ENCODE measurements at places on chromosomes 1 and 21. TPM values are rescaled to one million over a fixed set of nuclear protein-coding genes. Genes with fewer than 3 reads are reported as not detected.

DNA sequence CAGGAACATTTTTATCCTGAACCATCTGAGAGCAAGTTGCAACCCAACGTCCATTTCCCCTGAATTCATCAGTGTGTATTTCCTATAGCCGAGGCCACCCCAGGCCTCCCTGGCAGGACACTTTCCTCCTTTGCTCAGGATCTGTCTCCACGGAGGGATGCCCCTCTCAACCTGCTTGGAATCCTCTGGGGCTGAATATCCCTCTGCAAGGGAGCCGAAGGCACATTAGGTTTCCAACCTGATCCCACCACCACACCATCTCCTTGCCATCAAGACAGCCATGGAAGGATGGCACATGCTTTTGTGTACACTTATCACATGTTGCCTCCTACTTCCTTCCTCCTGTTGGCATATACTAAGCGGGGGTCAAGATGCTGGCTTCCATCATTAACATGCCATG is 74.8 kb upstream of the EDN2 start:
- no peak for DNase-seq

- peak; percentile 83 for DNase-seq
These were observed 10.1 kb downstream of the CFAP45 start for GRCh38 chr1:159889821-159890252.

DNA sequence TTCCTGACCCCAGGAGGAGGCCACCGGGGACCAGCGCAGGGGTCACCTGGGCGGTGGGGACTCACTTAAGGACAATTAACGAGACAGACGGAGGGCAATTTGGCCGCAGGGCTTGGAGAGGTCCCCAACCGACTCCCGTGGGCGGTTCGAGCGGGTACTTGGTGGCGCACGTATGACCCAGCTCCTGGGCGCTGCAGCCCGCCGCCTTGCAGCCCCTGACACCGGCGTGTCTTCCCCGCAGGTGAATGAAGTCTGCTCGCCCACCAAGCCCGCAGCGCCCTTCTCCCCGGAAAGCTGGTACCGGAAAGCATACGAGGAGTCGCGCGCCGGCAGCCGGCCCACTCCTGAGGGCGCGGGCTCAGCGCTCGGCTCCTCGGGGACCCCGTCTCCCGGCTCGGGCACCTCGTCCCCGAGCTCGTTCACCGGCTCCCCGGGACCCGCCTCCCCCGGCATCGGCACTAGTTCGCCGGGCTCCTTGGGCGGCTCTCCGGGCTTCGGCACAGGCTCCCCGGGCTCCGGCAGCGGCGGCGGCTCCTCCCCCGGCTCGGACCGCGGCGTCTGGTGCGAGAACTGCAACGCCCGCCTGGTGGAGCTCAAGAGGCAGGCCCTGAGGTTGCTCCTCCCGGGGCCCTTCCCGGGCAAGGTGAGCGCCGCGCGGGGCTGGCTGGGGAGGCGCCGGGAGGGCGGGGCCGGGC is 1.4 kb downstream of the KIF26B start:
- peak; percentile 84 for DNase-seq

DNA sequence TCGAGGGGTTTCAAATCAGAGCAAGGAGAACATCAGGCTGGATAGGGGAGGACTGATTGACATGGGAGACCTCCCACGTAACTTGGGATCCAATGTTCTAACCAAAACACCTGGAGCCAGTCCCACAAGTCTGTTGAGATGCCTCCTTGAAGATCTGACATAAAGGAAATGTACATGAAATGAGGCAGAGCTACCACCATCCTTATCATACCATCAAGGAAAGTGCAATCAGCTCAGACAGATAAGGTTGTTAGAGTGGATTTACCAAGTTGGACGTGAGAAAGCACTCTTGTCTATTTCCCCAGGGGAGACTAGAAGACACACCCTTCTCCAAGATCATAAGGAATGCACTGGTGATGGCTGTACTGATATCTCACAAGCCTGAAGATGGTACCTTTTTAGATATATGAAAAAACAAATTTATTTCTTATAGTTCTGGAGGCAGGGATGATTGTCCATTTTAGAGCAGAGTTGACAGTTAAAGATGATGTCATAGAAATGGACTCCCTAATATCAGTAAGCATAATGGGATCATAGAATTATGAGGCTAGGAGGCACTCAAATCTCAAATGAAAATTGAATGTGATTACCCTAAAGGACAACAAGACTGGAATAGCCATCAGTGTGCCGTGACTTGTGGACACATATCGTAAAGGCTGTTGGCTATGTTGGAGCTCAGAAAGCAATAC is 129.1 kb upstream of the RAB4A start:
- DNase-seq = no peak

DNA sequence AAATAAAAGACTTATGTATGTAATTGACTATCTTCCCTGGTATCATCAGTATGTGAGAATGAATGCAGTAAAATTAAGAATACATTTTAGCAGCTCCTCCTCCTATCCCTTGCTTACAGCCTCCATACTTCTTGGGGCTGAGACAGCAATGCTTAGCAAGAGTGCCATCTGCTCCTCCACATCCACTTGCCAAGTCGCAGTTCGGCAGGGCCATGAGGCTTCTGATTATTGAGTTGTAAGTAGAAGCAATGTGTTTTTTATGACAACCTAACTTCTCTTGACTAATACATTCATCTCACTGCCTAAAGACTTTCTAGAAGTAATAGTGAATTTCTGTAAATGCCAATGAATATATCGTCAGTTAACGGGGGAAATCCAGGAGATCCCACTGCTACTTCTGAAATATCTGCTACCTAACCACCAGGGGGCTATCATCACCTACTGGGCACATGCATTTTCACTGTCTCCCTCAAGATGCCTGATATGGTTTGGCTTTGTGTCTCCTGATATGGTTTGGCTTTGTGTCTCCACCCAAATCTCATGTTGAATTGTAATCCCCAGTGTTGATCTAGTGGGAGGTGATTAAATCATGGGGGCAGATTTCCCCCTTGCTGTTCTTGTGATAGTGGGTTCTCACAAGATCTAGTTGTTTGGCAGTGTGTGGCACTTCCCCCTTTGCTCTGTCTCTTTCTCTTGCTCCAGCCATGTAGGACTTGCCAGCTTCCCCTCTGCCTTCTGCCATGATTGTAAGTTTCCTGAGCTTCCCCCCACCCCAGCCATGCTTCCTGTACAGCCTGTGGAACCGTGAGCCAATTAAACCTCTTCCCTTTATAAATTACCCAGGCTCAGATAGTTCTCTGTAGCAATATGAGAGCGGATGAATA is 59.6 kb downstream of the EXTL2 start:
- no peak for DNase-seq

- DNase-seq = no peak
These were observed 189.4 kb downstream of the NEK7 start for GRCh38 chr1:198346178-198346577.

DNA sequence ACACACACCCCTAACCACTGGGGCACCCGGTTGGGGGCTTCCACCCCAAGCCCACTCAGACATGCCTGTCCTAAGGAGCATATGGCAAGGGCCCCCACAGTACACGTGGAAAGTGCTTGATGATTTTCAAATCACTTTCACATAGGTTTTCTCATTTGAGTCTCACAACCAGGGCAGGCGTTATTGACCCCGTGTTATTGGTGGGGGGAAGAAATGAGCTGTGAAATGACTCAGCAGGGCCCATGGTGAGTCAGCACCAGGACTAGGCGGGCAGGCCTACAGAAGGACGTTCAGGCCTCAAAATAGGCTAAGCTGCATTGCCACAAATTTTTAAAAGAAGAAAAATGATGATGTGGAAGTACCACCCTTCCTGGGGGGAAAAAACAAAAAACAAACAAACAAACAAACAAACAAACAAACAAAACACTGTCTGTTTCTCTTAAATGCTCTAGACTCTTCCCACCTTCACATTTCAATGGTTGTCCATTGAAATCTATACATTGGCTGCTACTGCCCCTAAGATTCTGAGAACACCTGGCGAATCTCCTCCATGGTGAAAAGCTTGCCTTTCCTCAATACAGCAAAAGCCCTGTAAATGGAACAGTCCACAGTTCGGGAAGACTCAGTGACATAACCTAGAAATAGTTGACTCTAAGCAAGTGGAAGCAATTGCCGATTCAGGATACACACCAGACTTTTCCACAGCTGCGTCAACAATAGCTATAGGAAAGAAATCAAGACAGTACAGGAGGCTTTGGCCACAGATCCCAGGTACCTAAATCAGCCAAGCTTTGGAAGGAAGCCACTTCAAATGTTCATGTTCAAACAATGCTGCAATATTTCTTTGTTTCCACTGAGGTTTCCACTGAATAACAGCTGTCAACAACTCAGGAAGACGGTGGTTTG is 234.7 kb downstream of the TOMM20 start:
- DNase-seq = peak; percentile 46

GRCh38 chr1:119116725-119117124 is 23.7 kb downstream of the WARS2 start:
- no peak for DNase-seq

GRCh38 chr1:184075055-184076029 is 23.8 kb downstream of the TSEN15 start:
- DNase-seq = peak; percentile 91

- DNase-seq = peak; percentile 56
These were observed 5.2 kb downstream of the DIO1 start for GRCh38 chr1:53899206-53899628.

GRCh38 chr1:184945029-184945428 is 29.3 kb downstream of the NIBAN1 start:
- DNase-seq = no peak

DNA sequence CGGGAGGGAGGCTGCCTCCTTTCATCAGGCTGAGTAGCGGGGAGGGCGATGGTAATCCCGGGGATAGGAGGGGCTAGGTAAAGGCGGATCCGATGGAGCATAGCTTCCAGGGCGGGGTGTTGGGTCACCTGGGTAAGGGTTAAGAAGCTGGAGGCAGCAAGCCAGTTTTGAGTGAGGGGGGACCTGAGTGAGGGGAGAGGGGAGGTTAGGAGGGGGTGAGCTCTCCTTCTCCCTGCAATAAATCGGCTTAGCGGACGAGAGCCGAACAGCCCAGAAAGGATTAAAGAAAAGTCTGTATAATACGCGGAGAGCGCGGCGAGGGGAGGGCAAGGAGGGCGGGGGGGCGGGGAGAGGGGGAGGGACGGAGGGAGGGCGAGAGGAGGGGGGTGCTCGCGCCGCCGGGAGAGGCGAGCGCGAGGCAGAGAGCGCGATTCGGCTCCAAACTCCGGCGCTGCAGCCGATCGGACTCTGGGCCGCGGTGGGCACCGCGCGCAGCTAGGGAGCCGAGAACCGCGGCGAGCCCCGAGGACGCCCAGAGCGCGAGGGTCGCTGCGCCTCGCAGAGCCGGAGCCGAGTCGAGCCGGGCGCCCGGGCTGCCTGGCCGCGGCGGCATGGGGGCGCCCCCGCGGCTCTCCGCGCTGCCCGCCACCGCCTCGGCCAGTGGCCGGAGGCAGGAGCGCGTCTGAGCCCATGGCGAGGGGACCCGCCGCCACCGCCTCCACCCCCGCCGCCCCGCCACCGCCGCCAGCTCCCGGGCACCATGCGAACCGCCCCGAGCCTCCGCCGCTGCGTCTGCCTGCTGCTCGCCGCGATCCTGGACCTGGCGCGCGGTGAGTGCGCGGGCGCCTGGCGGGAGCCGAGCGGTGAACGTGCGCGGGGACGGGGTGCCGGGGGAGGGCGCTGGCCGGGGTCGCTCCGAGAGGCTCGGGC is at the start of gene IGSF21:
TSS of gene IGSF21 (plus strand) at position 430 of the 930 bp plus-strand sequence. CDS start at position 761, 331 bp downstream.
- DNase-seq = no peak

DNA sequence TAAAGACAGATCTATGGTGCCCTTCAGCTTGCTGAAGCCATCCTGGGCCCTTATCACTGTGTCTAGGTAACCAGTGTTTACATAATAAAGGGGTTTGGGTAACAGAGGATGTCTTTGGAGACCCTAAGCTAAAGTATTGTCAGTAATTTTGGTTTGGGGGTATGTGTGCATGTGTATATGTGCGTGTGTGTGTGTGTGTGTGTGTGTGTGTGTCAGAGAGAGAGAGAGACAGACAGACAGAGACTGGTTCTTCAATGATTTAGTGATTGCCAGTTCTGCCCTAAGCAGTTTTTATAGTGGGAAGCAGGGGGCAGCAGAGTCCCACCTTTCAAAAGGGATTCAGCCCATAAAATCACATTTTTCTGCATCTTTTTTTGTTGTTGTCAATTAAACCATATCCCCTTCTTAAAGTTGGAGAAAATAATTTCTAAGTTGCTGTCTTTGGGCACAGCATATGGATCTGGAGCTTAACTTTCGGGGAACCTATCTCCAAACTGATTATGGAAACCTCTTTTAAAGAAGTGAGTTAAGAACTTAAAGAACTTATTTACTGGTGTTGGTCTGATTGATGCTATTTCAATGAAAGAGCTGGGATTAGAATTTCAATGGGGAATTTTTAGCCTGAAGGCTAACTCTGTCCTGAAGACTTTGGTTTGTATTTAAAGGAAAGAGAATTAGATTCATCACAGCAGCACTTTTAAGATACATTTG is 51.1 kb downstream of the ZNF326 start:
- DNase-seq = peak; percentile 32

- peak; percentile 38 for DNase-seq
These were observed at the start of gene PRKACB for GRCh38 chr1:84143796-84144565. Gene PRKACB (plus strand): TSS chr1:84144271. CDS start chr1:84144362, 91 bp downstream.

DNA sequence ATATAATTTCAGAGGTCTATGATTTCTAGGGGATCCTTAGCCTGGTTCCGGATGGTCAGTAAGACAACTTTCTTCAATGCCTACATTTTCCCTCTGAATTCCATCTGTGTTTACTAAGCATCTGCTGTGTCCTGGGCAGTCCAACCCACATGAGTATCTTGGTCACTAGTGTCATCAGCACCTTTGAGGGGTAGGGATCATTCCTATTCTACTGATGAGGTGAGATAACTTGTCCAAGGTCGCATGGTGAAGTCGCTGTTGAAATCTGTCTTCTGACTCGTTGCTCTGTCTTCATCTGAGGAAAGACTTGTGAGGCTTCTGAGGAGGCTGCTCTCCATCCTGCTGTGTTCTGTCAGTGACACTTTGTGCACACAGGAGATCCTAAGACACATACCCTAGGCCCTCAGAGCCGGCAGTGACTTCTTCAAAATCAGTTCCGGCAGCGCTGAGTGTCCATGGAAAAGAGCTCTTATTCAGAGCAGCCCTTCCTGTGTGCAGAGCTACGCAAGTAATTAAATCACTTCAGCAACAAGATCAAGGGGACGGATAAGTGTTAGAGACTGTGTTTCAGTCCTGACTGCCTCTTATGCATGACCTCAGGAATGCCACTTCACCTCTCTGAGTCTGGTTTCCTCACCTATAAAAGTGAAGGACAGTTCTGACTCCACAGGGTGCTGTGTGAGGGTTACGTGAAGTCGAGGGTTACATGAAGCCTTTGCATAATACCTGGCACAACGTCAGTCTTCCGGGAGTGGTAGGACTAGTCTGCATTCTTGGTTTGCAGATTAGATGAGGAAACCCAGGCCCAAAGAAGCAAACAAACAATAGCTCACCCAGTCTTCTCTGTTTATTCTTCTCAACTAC is 28.4 kb downstream of the AK2 start:
- DNase-seq = peak; percentile 76

Gene CRNN
- total RNA-seq = not detected

Gene PAPPA2
- 0.46 TPM for total RNA-seq

Gene VWA5B1
- total RNA-seq = 0.31 TPM

Gene TMCC2
- total RNA-seq = 27.0 TPM

Gene ATP1A4
- total RNA-seq = not detected

Gene SYT2
- total RNA-seq = 0.03 TPM

Measured in lung (tissue), 17 donors.